ENCODE measurements at places on chromosomes 4 and X. TPM values are rescaled to one million over a fixed set of nuclear protein-coding genes. Genes with fewer than 3 reads are reported as not detected.

DNA sequence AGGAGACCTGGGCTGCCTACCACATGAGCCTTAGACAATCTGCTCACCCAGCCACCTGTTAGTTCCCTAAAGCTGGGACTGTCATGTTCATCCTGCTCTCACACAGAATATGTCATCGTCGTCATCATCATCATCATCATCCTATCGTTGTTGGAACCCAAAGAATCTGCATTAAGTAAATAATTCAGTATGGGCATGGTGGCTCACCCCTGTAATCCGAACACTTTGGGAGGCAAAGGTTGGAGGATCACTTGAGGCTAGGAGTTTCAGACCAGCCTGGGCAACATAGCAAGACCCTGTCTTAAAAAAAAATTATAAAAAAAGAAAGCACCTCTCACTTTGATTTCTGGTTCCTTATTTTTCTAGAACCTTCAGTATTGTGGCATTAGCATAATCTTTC is 6.4 kb downstream of the ENOPH1 start:
- DNase-seq, result no peak

GRCh38 chr4:146098978-146099377 is 76.5 kb upstream of the LSM6 start:
- no peak for DNase-seq

GRCh38 chrX:44462850-44463249 is 79.8 kb downstream of the FUNDC1 start:
- DNase-seq, result no peak

DNA sequence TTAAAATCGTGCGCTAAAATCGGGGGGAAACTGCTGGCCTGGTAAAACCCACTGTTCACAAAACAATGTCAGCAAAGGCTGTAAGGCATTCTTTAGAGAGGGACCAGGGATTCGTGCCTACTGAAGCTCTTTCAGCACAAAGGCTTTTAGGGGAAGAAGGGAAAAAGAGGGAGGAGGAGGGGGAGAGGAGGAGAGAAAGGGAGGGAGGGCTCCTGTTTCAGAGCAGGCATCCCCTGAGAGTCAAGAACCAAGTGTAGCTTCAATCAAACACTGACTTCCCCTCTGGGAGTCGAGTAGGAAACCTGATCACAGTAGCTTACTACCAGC is 9.5 kb downstream of the BCOR start:
- DNase-seq, result no peak

DNA sequence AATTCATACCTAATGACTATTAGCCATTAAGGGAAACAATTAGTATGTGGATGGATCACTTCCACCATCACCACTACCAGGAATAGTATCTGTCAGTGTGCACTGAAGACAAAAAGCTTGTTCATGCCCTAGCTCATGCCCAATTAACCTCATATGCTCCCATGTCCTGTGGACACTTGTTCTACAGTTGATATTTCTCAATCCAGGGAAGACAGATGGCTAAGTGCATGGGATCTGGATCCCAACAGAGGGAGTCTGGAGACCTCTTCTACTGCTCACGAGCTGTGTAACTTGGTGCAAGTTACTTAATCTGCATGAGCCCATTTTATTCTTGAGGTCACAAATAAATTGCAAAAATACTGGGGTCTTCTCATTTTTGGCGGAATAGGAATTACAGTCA is 23.7 kb downstream of the AMOT start:
- DNase-seq, result no peak

DNA sequence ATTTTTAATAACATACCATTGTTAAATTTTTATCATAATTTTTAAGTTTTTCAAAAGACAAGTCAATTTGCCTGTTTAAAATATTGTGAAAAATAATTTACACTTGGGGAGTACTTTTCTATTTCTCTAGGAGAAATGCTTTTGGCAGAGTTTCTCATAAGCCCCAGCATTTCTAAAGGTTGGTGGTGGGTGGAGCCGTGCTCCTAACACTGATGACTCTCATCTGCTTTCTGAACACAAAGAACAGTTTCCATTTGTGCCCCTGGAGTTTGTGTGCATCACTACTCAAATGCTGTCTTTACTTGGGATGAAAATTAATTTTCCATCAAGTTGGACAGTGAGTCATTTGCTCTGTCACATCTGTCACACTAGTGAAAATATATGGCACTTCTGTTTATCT is 57.6 kb downstream of the TNIP2 start:
- DNase-seq, result peak; percentile 5

DNA sequence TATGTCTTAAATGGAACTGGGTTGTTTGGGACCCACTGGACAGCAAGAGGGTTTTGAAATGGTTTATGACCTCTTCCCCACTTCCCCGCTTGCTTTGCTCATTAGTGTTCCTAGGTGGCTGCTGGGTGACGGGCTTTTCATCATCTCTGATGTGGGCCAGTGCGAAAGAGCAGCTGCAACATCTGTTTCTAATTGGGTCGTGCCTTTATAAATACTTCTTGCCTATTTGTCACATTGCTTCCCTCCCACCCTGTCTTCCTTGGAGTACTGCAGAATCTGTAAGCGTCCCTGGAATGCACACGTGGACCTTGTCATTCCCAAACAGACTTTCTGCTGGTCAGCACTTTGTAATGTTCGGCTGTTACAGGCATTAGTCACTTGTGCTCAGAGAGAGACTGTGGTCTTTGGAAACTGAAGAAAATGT is 35.2 kb downstream of the SEPTIN11 start:
- DNase-seq, result no peak

- DNase-seq, result no peak
These were observed 358 bp downstream of the FGFBP1 start for GRCh38 chr4:15938182-15938581.

- DNase-seq, result no peak
These were observed 82.9 kb upstream of the NLGN4X start for GRCh38 chrX:6311540-6311939.

DNA sequence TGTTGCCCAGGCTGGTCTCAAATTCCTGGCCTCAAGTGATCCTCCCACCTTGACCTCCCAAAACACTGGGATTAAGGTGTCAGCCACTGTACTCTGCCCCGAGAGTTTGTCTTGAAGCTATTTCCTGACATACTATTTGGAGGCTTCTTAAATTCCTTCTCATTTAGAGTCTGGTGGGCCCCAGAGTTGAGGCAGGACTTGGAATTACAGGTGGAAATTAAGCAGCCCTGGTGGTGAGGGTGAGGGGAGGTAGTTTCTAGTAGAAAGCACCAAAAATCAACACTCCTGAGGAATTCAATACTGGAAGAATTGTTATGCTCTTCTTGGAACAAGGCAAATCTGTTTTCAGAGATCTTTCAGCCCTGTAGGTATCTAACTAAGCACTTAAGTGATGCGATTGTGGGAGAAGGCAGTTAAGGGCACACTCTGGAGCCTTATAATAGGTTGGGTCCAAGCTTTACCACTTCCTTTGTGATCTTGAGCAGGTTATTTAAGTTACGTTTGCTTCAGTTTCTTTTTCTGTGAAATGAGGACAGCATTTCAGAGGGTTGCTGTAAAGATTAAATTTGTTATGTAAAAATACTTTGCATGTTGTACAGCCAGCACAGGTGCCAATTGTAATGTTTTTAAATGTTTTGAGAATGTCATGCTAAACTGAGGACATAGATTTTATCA is 200.7 kb downstream of the SOWAHB start:
- DNase-seq, result no peak

GRCh38 chrX:73851014-73852009 is 288.3 kb downstream of the CHIC1 start:
- no peak for DNase-seq

- DNase-seq, result no peak
These were observed 41.3 kb upstream of the TXK start for GRCh38 chr4:48175328-48175727.

- DNase-seq, result no peak
These were observed 56.1 kb downstream of the LUZP4 start for GRCh38 chrX:115345615-115346014.

DNA sequence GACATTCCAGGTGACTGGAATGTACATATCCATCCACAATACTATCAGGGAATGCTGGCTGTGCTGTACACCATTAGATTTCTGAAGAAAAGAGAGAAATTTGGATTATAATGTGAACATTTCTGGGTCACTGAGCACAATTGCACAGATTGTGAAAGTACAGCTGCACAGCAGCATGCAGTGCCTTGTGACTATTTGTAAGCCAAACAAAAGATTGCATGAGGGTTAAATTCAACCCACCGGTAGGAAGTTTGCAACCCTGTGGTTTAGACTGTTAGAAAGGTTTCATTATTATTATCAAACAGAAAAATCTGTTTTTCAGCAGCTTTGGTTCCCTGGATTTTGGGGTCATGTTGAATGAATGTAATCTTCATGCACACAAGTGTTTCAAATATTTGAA is 24.5 kb downstream of the DDIT4L start:
- DNase-seq, result no peak

DNA sequence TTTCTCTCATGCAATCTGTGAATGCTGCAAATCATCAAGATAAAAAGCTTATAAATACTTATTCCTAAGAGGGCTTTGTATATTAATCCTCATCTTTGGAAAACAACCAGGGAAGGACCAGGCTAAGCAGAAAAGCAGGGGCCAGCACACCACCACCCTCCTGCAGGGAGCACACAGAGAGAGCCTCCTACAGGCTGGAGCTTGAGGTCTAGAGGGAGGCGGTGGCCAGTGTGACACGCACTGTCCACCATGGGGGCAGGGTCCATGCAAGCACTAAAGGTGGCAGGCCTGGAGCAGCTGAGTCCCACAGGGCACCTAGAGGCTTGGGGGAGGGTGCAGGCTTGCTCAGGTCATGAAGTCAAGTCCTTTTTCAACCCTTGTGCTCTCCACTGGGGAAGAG is 236.9 kb downstream of the TACR3 start:
- no peak for DNase-seq

DNA sequence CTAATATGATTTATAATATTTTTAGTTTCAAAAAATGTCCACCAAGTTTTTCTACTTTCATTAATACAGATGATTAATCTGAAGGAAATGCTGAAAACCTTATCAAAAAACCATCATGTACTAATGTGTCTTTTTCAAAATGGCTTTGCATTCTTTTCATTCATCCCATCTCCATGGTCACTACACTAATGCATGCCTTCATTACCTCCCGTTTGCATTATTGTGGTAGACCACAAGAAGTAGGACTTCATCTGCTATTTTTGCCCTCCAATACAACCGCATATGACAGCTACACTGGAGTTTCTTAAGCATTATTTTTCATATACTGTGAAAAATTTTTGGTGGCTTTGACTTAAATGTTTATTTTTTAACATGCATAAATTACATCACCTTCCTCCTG is 37.9 kb upstream of the FSTL5 start:
- no peak for DNase-seq

DNA sequence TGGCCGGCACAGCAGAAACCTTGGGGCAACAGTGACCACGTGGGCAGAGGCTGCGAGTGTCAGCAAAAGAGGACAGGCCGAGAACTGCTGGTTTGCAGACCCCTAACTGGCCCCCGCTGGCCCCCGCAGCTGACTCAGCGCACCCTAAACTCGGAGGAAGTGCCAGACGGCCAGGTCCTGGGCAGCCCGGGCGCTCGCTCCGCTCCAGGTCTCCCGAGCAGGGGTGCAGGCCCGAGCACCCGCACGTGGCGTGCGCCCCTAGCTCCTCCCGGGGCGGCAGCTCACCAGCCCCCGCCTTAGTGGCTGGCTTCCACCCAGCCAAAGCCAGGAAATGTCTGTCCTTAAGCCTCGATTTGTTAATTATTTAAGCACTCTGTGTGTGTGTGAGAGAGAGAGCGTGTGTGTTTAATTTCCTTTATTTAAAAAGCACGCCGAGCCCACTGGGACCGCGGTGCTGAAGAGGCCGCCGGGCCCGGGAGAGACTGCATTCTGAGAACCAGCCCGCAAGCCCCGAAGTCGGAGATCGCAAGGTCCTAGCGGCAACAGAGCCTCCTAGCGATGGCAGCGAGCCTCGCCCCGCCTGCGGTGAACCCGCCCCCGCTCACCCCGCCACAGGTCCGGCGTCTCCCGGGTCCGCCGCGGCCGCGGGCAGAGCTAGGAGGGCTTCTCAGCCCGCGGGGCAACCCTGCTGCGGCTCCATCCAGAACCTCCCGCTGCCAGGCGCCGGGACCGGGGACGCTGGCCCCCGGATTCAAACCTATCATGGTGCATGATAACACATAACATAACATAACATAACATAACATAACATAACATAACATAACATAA is 45.9 kb upstream of the CDKN2AIP start:
- DNase-seq, result peak; percentile 89

DNA sequence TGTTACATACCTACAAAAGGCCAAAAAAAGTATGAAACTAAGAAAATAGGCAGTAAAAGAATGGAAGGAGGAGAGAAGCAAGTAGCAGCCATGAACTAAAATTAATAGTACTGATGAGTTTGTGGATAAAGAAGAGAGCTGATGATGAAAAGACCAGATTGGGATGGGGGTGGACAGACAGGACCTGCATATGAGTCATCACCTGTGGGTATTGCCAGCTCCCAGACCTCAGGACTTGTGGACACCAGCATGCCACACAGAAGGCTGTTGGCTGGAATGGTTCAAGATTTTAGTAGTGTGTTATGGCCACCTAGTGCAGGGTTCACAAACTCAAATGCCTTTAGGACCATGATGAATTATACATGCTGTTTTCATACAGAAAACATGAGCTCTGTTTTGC is 58.9 kb downstream of the ARX start:
- DNase-seq, result no peak

Gene C1QTNF7
- total RNA-seq, result 1.8 TPM

Gene DGKK
- total RNA-seq, result not detected

Gene TEX13C
- total RNA-seq, result not detected

Gene HTN3
- total RNA-seq, result not detected

Gene TCEAL5
- not detected for total RNA-seq

Gene GPR78
- not detected for total RNA-seq

Gene MSX1
- 38.9 TPM for total RNA-seq

Gene NWD2
- total RNA-seq, result 29.0 TPM

Gene UGT2B15
- total RNA-seq, result not detected

Gene QDPR
- total RNA-seq, result 51.9 TPM

Gene CT55
- total RNA-seq, result not detected

Gene SLC30A9
- 31.5 TPM for total RNA-seq

Gene CNGA1
- 1.3 TPM for total RNA-seq
